ENCODE measurements at places on chromosomes 7 and 10. TPM values are rescaled to one million over a fixed set of nuclear protein-coding genes. Genes with fewer than 3 reads are reported as not detected.

GRCh38 chr10:26243351-26243720 is 26.8 kb downstream of the GAD2 start:
- H3K4me3 ChIP-seq, result no peak overlapping the region
- H3K27me3 ChIP-seq, result peaks cover 3% of the 10 kb centered on the region
- no peaks in the 10 kb centered on the region for H3K4me1 ChIP-seq

- no peak overlapping the region for H3K4me3 ChIP-seq
- H3K27ac ChIP-seq, result no peak overlapping the region
- H3K4me1 ChIP-seq, result peaks cover 11% of the 10 kb centered on the region
These were observed 244.7 kb downstream of the KIF20B start for GRCh38 chr10:89946106-89946505.

GRCh38 chr10:49310460-49310859 is 11.5 kb downstream of the C10orf71 start:
- peak overlapping the region; percentile 44 for H3K4me3 ChIP-seq
- no peak for DNase-seq
- peaks cover 25% of the 10 kb centered on the region for H3K4me1 ChIP-seq
- no peaks in the 10 kb centered on the region for H3K36me3 ChIP-seq
- peak overlapping the region; percentile 70 for H3K27ac ChIP-seq
- H3K27me3 ChIP-seq, result no peaks in the 10 kb centered on the region

GRCh38 chr7:134276951-134277350 is 39.8 kb downstream of the SLC35B4 start:
- DNase-seq, result no peak
- H3K27ac ChIP-seq, result no peak overlapping the region
- no peak overlapping the region for H3K4me3 ChIP-seq
- H3K27me3 ChIP-seq, result no peaks in the 10 kb centered on the region
- H3K4me1 ChIP-seq, result no peaks in the 10 kb centered on the region
- no peaks in the 10 kb centered on the region for H3K36me3 ChIP-seq

DNA sequence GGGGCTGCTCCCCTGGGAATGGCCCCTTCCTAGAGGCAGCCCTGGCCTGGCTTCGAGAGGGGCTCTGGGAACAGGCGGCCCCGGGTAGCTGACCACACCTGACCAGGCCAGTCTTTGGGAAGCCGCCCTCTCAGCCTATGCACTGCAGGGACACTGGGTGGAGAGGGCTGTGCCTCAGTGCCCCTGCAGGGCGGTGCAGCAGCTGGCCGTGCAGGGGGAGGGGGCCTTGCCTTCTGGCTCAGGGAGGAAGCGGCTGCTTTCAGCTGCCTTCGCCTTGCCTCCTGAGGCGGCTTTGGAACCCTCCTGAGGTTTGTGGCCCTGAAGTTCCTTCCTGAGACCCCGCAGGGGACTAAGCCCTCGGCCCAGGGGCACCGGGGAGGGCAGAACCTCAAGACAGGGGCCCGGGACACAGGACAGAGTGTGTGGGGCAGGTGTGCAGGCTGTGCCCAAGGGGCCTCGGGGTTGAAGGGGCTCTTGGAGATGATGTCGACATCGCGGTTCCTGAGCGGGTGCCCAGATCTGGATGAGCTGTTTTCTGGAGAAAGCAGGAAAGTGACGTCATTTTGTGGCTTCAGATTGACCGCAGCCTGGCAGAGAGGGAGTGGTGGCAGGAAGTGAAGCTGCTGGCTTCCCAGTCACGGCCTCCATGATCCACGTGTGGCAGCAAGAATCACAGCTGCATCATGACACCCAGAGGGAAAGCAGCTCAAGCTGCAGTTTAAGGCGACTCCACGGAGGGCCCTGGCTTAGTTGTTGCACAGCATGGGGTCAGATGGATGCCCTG is 17.7 kb downstream of the ADAM8 start:
- H3K4me3 ChIP-seq, result no peak overlapping the region
- peaks cover 65% of the 10 kb centered on the region for H3K4me1 ChIP-seq
- H3K36me3 ChIP-seq, result peaks cover 8% of the 10 kb centered on the region
- peak; percentile 62 for DNase-seq
- peak overlapping the region; percentile 34 for H3K27ac ChIP-seq

- no peak overlapping the region for H3K4me3 ChIP-seq
- H3K4me1 ChIP-seq, result no peaks in the 10 kb centered on the region
- no peaks in the 10 kb centered on the region for H3K36me3 ChIP-seq
- no peak overlapping the region for H3K27ac ChIP-seq
- H3K27me3 ChIP-seq, result no peaks in the 10 kb centered on the region
These were observed 102.9 kb downstream of the ELAPOR2 start for GRCh38 chr7:86956567-86956966.

DNA sequence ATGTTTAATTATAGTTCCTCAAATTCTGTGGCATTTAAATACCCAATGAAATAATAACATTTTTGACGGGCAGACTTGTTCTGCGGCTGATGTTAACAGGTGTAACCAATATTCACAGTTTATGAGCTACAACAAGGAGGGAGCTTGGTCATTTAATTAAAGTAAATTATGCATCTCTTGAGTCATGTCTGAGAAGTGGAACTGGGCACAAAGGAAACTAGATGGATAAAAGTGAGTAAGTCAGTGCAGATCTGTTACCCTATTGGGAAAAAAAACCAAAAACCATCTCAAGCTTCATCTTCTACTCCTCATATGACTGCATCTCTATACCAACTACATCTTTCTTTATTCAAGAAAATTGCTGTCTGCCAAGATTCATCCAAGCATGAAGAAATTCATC is 24.0 kb downstream of the ANKRD22 start:
- no peak overlapping the region for H3K27ac ChIP-seq
- no peak for DNase-seq
- peaks cover 8% of the 10 kb centered on the region for H3K4me1 ChIP-seq
- no peaks in the 10 kb centered on the region for H3K27me3 ChIP-seq

GRCh38 chr7:55515569-55516279 is 56.6 kb downstream of the VOPP1 start:
- peak overlapping the region; percentile 24 for H3K4me3 ChIP-seq
- peaks cover 18% of the 10 kb centered on the region for H3K4me1 ChIP-seq
- no peaks in the 10 kb centered on the region for H3K27me3 ChIP-seq
- H3K36me3 ChIP-seq, result peaks cover 73% of the 10 kb centered on the region

GRCh38 chr7:90298145-90299038 is 22.7 kb downstream of the FAM237B start:
- H3K4me1 ChIP-seq, result no peaks in the 10 kb centered on the region
- H3K27me3 ChIP-seq, result no peaks in the 10 kb centered on the region
- H3K4me3 ChIP-seq, result no peak overlapping the region
- DNase-seq, result no peak

- DNase-seq, result no peak
- H3K4me1 ChIP-seq, result no peaks in the 10 kb centered on the region
- no peaks in the 10 kb centered on the region for H3K36me3 ChIP-seq
- no peak overlapping the region for H3K27ac ChIP-seq
These were observed 12.6 kb downstream of the CPA4 start for GRCh38 chr7:130305433-130306042.

GRCh38 chr10:95413588-95413987 is 122.8 kb upstream of the PDLIM1 start:
- no peaks in the 10 kb centered on the region for H3K27me3 ChIP-seq
- no peaks in the 10 kb centered on the region for H3K4me1 ChIP-seq
- no peak for DNase-seq
- no peak overlapping the region for H3K4me3 ChIP-seq
- H3K36me3 ChIP-seq, result no peaks in the 10 kb centered on the region

DNA sequence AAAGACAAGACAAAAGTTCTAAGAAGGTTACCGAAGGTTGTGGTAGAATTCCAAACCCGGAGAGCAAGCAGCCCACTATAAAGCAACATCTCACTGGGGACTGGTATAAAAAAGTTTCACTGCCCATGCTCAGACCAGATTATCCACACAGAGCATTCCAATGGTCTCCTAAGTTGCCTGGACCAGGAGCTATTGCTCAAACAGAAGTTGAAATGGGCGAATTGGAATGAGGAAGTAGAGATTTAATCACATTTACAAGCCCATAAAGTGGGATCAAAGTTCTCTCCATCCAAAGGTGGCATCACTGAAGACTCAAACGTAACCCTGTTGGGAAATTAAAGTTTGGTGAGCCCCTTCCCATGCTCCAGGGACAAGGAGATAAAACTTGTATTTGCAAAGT is 19.8 kb downstream of the OR2F1 start:
- no peak overlapping the region for H3K27ac ChIP-seq
- no peak overlapping the region for H3K4me3 ChIP-seq
- no peaks in the 10 kb centered on the region for H3K27me3 ChIP-seq
- no peak for DNase-seq
- H3K36me3 ChIP-seq, result no peaks in the 10 kb centered on the region

GRCh38 chr7:4270268-4270667 is 411.8 kb upstream of the FOXK1 start:
- no peak overlapping the region for H3K27ac ChIP-seq
- DNase-seq, result no peak
- H3K36me3 ChIP-seq, result no peaks in the 10 kb centered on the region
- H3K27me3 ChIP-seq, result no peaks in the 10 kb centered on the region
- no peaks in the 10 kb centered on the region for H3K4me1 ChIP-seq

- H3K27ac ChIP-seq, result no peak overlapping the region
- H3K36me3 ChIP-seq, result no peaks in the 10 kb centered on the region
- no peak for DNase-seq
These were observed 62.1 kb downstream of the TPST1 start for GRCh38 chr7:66267249-66267648.

- H3K36me3 ChIP-seq, result no peaks in the 10 kb centered on the region
- H3K27me3 ChIP-seq, result no peaks in the 10 kb centered on the region
- DNase-seq, result no peak
- no peaks in the 10 kb centered on the region for H3K4me1 ChIP-seq
- H3K27ac ChIP-seq, result no peak overlapping the region
- H3K4me3 ChIP-seq, result no peak overlapping the region
These were observed 275.7 kb downstream of the GPR37 start for GRCh38 chr7:124489925-124490324.

DNA sequence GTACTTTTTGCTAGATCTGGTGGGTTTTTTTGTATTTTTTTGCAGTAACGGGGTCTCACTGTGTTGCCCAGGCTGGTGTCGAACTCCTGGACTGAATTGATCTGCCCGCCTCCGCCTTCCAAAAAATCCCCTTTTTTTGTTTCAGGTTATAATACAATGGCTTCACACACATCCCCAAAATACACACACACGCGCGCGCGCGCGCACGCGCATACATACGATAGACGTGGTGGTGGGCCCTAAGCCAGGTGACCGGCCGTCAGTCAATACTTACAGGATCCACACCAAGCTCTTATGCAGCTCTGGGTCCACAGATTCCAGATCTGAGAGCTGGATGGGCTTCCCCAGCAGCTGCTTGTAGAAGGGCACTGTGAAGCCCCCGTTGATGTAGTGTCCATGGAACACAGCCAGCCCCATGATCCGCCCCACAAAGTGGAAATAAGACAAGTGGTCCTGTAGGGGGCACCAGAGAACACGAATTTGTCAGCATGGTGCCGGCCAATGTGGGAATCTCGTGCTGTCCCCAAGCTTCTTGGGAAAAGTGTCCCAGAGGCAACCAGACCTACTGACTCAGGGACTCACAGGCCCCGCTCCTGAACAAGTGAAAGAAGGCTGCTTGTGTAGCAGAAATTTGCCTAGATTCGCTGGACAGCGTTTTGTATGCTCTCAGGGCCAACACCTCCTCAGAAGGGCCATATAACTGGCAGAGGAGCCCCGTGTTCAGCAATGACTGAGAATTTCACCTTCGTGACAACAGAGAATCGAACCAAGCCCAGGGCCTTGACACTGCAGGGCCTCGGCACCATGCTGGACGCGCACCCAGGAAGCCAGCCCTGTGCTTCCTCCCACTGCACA is 103.6 kb downstream of the SMURF1 start:
- H3K4me3 ChIP-seq, result no peak overlapping the region
- DNase-seq, result peak; percentile 74
- no peaks in the 10 kb centered on the region for H3K4me1 ChIP-seq
- peaks cover 71% of the 10 kb centered on the region for H3K36me3 ChIP-seq

The MALSU1 gene
- 40.8 TPM for total RNA-seq

The SPDYE5 gene
- total RNA-seq, result not detected

The PSMA2 gene
- 40.6 TPM for total RNA-seq

The INPP5F gene
- total RNA-seq, result 37.5 TPM

The ATOH7 gene
- not detected for total RNA-seq

The CAMK2B gene
- not detected for total RNA-seq
